CD4-positive, alpha-beta T cell treated with Interleukin-12 subunit alpha and Interleukin-12 subunit beta, for 1 hour (primary cell): ENCODE measurements at places on chromosomes 2 and 18.

DNA sequence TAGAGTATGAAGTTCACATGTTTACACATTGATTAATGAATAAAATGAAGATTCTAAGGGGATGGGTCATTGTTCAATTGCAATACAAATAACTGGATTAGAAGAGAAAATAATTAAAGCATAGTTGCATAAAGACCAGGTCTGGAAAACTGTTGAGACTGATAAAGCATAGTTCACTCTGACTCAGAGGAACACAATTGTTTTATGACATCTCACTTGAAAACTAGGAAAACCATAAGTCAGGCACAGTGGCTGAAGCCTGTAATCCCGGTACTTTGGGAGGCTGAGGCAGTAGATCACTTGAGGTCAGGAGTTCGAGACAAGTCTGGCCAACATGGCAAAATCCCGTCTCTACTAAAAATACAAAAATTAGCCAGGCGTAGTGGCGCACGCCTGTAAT lies 46.7 kb downstream of the PLA2R1 start:
- no peak for DNase-seq

DNA sequence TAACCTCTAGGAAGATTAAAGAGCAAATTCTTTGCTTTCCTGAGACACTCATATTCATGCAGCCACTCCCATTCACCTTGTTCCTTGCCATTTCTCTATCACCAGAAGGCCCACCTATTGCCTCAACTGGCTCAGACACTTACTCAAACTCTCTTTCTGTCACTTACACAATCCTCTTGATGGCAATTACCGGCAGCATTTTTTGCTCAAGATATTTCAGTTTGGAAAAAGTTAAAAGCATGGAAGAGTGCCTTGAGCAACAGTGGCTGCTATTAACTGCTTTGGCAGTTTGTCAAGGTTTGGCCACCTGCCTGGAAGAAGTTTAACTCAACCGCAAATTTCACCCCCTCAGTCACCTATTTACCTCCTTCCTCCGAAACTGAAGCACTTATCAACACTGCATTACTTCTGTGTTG lies 1104.0 kb upstream of the PIK3C3 start:
- no peak for DNase-seq

GRCh38 chr18:812376-813171 lies 532 bp upstream of the YES1 start:
- peak; percentile 77 for DNase-seq

GRCh38 chr2:215032153-215032552 lies 106.3 kb downstream of the ABCA12 start:
- no peak for DNase-seq

GRCh38 chr2:234191819-234192407 lies 141.4 kb downstream of the SPP2 start:
- no peak for DNase-seq

DNA sequence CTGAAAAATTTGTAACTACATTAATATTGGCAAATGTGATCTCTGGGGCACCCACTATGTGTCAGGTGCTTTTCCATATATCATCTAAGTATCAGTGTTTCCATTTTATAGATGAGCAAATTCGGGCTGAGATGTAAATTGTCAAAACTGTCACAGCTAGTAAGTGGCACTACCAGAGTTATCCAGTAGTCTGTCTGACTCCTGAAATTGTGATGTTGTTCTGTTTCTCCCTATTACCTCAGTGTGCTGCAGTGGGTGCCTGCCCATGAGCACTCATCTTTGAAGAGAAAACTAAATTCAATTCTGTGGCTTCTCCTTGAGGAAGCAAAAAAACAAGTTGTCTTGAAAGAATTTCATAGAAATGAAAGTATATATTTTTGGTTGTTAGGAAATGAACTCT lies 467.4 kb upstream of the FANCL start:
- no peak for DNase-seq

GRCh38 chr2:200127848-200128247 lies 172.5 kb downstream of the MAIP1 start:
- DNase-seq: no peak

- no peak for DNase-seq
These were observed 175.4 kb upstream of the SIX2 start for GRCh38 chr2:45184606-45185005.

DNA sequence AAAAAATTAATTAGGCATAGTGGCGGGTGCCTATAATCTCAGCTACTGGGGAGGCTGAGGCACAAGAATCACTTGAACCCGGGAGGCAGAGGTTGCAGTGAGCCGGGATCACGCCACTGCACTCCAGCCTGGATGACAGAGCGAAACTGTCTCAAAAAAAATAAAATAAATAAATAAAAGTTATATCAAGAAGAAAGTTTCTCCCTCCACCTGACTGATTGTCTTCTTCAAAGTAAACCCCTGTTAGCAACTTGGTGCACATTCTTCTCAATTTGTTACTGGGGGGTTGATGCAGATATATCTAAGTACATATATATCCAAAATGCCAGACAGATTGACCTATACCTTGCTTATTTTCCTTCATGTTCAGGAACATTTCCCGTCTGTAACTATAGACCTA lies 5.2 kb upstream of the MYCN start:
- no peak for DNase-seq

GRCh38 chr18:47981320-47981719 lies 50.9 kb upstream of the SMAD2 start:
- no peak for DNase-seq

GRCh38 chr2:40450066-40450795 lies 1.7 kb downstream of the SLC8A1 start:
- DNase-seq: no peak

DNA sequence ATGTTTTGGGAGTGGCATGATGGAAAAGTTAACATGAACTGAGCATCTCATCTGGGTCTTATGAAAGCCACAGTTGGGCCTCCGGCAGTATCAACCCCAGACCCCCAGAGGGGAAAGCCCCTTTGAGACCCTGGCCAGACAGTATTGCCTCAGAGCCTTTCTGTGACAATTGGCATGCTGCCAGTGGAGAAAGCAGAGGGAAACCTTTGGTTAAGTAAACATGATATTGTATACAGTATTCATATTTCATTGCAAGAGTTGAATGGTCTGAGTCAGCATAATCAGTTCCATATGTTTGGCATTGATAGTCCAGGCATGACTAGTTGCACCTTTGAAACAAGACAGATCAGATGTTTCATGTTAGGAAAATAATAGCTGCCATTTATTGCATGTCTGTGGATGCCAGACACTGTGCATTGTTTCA lies 20.0 kb downstream of the MERTK start:
- no peak for DNase-seq

- DNase-seq: no peak
These were observed 82.6 kb downstream of the HDAC4 start for GRCh38 chr2:239318151-239318611.

- DNase-seq: no peak
These were observed 84.2 kb downstream of the DTNA start for GRCh38 chr18:34794348-34794747.

- DNase-seq: no peak
These were observed 69.2 kb downstream of the RIT2 start for GRCh38 chr18:43046322-43046721.

DNA sequence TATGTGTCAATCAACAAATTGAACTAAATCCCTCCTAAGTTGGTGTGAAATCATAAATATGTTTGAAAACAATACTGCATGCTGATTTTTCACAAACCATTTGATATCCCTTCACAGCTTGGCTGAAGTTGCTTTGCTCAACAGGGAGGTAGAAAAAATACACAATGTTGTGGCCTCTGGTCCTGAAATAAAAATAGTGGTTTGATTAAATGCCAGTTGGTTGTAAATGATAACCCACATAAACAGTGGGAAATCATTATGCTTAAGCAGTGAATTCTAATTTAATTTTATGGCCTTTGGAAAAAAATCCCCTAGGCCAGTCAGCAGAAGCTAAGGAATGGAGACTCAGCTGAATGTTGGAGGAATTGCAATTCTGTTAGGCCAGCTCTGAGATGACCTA lies 359.4 kb upstream of the CWC22 start:
- no peak for DNase-seq
